NCI-H526 (cell line): ENCODE measurements at places on chromosomes 5 and 9.

DNA sequence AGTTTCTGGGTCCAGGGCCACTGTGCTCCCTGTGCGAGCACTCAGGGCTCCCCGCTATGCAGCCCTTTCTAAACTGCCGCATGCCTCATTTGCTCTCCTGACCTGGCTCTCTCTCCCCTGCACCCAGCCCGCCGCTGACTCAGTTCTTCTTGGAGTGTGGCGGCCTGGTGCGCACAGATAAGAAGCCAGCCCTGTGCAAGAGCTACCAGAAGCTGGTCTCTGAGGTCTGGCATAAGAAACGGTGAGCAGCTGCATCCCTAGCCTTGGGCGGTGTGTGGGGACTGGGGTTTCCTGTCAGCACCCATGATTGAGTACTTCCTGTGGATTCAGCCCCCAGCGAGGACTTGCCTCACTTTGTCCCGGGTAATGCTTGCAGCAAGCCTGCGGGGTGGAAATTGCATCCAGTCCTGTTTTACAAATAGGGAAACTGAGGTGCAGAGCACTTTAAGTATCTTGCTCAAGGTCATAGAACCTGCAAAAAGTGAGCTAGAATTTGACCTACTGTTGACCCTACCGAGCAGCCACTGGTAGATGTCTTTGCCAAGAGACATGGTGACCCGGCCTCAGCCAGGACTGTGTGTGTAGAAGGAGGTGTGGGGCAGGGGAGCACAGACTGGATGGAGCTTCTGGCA is 27.9 kb downstream of the USP20 start:
- no peak for DNase-seq

DNA sequence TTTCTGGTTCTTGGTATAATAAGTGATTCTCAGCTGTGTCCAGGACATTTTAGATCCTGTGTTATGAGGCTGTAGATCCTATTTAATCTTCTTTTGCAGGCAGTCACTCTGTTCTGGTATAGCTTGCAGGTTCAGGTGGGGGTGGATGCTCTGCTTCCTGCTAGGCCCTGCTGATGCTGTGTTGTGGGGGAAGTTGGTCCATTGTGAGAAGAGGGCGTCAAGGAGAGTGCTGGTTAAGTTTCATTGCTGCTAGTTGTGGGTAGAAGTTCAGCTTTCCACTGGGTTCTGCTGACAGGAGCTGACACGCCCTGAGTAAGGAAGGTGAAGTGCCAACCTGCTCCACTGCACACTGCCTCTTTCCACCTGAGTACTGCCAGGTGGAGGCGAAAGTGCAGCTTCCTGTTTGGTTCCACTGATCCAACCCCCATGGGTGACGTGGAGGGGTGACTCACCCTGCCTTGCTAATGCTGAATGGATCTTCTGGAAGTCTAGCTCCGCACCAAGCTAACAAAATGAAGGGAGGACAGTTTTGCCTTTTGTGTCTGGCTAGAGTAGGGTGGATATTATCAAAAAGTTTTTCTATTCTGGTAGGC is 16.3 kb downstream of the NMRK1 start:
- DNase-seq, result no peak

DNA sequence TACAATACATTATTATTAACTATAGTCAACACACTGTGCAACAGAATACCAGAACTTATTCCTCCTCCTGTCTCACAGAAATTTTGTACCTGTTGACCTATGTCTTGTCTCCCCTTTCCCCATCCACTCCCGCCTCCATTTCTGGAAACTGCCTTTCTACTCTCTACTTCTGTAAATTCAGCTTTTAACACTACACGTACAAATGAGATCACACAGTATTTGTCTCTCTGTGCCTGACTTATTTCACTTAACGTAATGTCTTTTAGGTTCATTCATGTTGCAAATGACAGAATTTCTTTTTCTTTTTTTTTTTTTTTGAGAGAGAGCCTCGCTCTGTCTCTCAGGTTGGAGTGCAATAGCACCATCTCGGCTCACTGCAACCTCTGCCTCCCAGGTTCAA is 19.5 kb downstream of the MEF2C start:
- no peak for DNase-seq

DNA sequence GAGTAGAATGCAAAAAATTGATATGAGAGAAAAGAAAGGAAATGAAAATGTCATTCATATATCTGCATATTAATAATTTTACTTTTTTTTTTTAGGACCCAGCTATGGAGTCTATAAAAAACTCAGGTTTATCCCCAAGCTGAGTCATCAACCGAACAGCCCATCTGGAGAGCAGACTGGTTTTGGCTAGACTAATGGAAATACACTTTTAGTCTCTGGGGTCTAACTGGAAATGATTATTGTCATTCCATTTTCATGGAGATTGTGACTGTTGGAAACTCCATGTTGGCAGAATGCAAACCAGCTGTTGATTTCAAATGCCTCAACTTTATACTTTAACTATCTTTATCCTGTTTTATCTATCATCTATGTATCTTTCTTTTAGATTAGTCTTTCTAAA is 28.7 kb downstream of the ANXA1 start:
- no peak for DNase-seq

- DNase-seq, result no peak
Observed at GRCh38 chr9:15867334-15867733, 314.5 kb downstream of the CCDC171 start.
